NCI-H1105 (cell line): ENCODE measurements at places on chromosomes 3 and 15.
A peak's percentile ranks its signal among the peaks of the same experiment; 100 is the strongest.

DNA sequence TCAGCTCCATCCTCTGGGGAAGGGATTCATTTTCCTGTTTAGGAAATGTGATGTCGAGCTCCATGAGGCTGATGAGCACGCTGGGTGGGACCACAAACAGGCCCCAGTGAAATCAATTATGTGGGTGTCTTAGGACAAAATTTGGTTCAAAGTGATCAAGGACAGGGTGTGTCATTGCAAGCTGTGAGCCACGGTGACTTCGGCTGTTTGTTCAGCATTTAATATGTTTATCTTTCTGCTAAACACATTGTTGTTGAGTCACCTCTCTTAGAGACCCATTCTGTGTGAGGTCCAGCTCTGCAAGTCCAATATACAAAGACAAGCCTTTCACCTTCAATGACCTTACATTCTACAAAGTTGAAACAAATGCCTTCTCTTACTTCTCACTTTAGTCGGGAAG, 41.3 kb downstream of the SSR3 start:
- DNase-seq: no peak

DNA sequence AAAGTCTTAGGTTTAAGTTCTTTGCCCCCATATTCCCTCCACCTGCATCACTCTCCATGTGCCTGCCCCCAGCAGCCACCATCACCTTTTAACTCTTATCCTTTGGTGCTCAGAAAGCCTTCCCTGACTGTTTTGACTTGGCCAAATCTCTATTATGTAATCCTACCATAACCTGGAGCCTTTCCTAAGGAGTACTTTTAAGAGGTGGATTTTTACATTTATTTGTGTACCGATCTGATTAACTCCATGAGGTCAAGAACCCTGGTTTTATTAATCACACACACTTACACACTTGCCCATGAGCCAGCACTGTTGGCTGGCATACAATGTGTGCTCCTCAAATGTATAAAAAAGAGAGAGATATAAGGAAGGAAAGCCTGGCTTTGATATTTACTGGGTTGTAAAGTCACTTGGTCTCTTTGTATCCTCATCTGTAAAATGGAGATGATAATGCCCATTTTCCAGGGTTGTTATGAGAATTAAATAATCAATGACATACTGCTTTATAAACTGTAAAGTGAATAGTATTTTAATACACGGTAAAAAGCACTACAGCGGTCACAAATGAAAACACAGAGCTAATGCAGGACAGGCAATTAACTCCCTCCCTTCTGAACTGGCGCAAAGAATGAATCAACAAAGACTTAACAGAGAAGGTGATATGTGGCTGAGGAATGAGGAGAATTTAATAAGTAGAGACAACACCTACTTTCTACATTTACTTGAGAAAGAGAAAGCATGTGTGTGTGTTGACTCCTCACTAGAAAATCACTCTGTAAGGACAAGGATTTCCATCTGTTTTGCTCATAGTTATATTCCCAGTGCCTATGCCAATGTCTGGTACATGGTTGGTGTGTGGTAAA, 45.4 kb downstream of the ATP13A4 start:
- no peak for DNase-seq

- DNase-seq: no peak
These were observed 26.6 kb upstream of the TAFA4 start for GRCh38 chr3:68958932-68959331.

DNA sequence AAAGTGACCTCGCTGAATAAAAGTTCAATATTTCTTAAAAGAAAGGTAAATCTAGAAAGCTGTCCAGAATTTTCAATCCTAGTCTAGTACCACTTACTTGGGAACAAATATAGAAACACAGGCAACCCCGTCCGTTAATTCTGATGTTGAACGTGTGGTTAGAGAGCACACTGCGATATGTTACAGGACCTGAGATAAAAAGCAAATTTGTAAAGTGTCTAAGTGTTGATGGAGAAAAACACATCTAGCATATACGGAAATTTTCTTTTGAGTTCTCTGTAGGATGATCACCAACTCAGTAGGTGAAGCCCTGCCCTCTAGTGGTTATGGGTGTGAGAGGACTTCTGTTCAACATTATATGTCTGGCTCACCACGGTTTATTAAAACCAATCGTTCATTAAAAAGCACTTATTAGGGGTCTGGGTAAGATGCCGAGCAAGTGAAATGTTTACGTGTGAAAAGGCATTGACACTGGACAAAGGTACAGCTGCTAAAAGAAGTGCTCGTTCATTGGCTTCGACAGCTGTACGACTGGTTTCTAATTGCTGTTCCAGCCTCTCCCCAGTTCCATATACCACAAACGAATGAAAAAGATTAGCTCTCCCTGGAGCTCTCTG, 1.0 kb upstream of the ATP2C1 start:
- peak; percentile 89 for DNase-seq

GRCh38 chr3:139468399-139468798, 7.9 kb downstream of the RBP2 start:
- DNase-seq: peak; percentile 43

DNA sequence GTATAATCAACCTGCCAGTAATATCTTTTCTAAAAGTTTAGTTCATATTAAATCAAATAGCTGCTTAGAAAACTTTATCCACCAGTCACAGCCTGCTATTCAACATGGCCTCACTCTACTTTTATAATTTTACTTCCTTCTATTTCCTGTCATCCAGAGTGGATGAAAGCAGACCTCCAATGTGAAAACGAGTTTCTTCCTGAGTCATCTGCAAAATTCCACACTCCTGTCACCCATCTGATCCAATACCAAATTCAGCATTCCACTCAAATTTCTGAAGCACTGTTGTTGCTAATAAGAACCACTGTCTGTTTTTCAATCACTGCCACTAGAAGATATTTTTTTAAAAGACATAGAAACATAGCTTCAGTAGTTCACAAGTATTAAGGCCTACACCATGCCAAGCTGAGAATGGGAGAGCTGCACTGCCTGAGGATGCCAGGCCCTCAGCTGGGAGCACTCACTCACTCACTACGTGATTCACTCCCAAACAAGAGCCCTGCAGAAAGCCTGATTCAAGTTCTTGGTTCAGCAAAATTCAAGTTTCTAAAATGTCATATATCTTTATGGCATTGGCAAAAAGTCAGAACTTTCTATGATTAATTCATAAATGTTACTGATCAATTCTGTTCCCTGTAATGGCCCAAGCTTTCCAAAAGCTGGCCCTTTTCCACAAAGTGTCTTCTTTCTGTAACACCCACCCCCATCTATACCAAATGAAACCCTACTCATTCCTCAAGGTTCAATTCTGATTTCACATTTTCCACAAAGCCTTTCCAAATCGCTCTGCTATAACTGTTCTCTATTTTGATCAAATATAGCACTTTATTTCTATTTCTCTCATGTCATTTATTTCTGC, 82.9 kb downstream of the FSIP1 start:
- DNase-seq: no peak

- no peak for DNase-seq
These were observed 38.6 kb downstream of the MAGEF1 start for GRCh38 chr3:184672977-184673870.

- DNase-seq: no peak
These were observed 240.6 kb upstream of the NAALADL2 start for GRCh38 chr3:174618368-174619080.

- DNase-seq: no peak
These were observed 87.5 kb upstream of the LINGO1 start for GRCh38 chr15:77720173-77720572.

DNA sequence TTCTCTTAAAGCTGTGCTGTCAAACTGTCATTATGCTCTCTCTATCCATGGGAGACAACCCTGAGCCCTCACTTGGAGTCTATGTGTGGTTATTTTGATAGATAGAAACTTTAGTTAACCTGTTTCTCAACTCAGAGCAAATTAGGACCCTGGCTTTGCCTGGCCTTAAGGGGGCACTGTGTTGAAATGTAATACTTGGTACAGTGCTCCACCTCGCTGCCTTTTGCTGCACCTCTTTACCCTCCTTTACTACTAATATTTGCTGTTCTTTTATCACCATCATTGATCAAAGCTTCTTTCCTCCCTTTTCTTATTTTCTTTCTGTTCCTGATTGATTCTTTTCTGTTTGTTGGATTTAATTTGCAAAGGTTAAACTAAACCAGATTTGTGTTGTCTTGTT, 34.3 kb downstream of the STT3B start:
- DNase-seq: no peak

GRCh38 chr15:98342911-98343310, 305.4 kb upstream of the IGF1R start:
- no peak for DNase-seq

DNA sequence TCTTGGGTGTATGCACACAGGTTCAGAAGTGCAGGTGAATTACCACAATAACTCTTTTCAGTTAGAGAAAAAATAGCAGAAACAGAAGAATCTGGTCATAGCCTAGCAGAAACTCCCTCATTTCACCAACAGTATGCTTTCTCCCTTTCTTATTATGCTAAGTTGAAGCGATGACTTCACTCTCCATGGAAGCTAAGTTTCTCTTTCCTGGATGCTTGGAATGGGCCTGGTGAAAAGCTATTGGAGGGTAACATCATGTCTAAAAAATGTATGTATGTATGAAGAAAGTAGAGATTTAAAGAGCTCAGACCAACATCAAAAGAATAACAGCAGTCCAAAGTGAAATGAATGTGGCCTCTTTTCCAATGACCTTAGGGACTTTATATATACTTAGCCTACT, 145.5 kb downstream of the TIGIT start:
- DNase-seq: no peak

DNA sequence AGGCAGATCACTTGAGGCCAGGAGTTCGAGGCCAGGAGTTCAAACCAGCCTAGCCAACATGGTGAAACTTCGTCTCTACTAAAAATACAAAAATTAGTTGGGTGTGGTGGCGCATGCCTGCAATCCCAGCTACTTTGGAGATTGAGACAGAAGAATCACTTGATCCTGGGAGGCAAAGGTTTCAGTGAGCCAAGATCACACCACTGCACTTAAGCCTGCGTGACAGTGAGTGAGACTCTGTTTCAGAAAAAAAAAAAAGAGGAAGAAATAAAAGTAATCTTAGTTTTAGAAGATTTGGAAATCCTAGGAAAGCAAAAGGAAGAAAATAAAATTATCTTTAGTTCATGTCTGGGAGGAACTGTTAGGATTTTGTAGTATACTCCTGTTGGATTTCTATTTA, 77.2 kb downstream of the IL12A start:
- no peak for DNase-seq

- no peak for DNase-seq
These were observed 417.8 kb upstream of the TPM1 start for GRCh38 chr15:62624547-62625378.

- DNase-seq: no peak
These were observed 619 bp downstream of the EIF2AK4 start for GRCh38 chr15:39934397-39935071.
